ENCODE measurements at places on chromosomes 3 and 15. TPM values are rescaled to one million over a fixed set of nuclear protein-coding genes. Genes with fewer than 3 reads are reported as not detected.

CERS3 gene
- 0.24 TPM for total RNA-seq

- DNase-seq: no peak
- H3K4me3 ChIP-seq: no peak overlapping the region
- no peaks in the 10 kb centered on the region for H3K4me1 ChIP-seq
- no peaks in the 10 kb centered on the region for H3K36me3 ChIP-seq
- no peak overlapping the region for H3K27ac ChIP-seq
Observed at GRCh38 chr3:109874896-109875708, 537.8 kb upstream of the DPPA4 start.

DNA sequence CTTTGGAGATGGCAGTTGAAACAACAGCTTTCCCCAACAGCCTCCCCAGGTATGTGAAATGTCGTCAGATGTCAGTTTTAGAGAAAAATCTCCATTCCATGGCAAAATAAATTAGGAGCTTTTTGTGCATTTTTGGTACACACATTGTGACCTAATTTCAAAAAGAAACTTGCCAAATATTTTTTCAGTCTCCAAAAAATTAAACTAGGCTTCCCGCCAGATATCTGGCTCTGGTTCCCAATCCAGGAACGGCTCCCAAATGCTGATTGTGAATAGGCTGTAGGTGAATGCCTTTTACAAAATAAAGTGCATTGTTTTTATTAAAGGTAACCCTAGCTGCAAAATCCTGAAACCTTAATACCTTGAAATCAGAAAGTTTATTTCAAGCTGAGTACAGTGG, 10.9 kb downstream of the KCNAB1 start:
- H3K27ac ChIP-seq: no peak overlapping the region
- DNase-seq: no peak
- no peaks in the 10 kb centered on the region for H3K36me3 ChIP-seq

PDZRN3 gene
- not detected for total RNA-seq

GRCh38 chr3:15367059-15367458, 34.7 kb upstream of the SH3BP5 start:
- H3K4me3 ChIP-seq: no peak overlapping the region
- H3K4me1 ChIP-seq: peaks cover 12% of the 10 kb centered on the region
- H3K27me3 ChIP-seq: no peaks in the 10 kb centered on the region
- H3K27ac ChIP-seq: no peak overlapping the region
- no peaks in the 10 kb centered on the region for H3K36me3 ChIP-seq

DNA sequence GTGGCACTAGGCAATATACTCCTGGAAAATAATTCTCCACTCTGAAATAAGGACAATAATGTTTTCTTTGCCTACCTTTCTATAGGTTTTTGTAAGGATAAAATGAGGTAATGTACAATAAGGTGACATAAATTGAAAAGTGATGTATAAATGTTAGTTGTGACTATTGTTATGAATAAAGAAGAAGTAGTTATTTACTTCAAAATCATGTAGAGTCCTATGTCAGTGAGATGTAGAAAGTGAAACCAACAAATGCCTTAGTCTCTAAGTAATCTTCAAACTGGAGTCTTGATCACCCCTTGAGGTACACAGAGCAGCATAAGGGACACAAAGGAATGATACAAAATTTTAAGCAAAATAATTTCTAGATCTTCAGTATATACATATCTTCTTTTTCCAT, 60.3 kb upstream of the TP63 start:
- no peak overlapping the region for H3K4me3 ChIP-seq
- H3K4me1 ChIP-seq: no peaks in the 10 kb centered on the region
- DNase-seq: no peak
- no peaks in the 10 kb centered on the region for H3K36me3 ChIP-seq
- no peaks in the 10 kb centered on the region for H3K27me3 ChIP-seq
- H3K27ac ChIP-seq: no peak overlapping the region

DNA sequence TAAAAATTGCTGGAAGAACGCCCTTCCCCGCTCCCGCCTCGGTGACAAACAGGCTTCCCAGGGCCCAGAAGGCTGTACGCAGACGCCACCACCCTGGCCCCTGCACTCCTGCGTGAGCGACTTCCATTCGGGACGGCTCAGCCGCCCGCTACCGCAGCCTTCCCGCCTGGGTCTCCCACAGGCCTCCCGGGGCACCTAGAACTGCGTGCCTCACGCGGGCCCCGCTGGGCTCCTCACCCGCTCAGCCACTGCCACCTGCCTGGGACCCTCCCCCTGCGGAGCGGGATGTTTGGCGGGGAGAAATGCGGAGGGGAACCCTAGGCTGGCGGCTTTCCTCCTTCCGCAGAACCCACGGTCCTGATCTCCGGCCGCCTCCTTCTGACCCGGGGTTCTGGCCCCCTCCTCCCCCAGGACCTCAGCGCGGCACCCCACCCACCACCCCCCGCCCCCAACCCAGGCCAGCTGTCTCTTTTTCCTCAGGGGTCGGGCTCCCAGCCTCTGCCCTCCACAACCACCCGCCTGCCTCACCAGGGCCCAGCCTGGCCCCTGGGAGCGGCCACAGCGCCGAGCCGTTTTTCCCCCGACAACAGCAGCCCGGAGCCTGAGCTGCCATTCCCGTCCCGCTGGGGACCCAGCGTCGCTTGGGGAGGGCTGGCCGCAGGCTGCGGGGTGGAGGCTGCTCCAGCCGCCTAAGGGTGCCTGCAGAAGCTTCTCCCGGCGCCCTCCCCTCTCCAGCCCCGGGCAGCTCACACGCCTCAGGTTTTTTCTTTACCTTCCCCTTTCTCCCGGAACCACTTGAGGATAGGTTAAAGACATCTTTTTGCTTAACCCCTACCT, 27.6 kb upstream of the RAB7A start:
- H3K36me3 ChIP-seq: no peaks in the 10 kb centered on the region
- no peak overlapping the region for H3K27ac ChIP-seq
- DNase-seq: no peak
- no peaks in the 10 kb centered on the region for H3K4me1 ChIP-seq

DNA sequence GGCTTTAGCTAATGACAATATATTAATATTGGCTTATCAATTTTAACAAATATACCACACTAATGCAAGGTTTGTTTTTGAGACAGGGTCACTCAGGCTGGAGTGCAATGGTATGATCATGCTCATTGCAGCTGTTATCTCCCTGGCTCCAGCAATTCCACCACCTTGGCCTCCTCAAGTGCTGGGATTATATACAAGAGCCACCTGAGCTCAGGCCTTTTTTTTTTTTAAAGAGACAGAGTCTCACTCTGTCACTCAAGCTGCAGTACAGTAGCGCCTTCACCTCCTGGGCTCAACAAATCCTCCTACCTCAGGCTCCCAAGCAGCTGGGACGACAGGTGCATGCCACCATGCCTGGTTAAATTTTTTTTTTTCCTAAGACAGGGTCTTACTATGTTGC, 11.7 kb downstream of the DLG1 start:
- DNase-seq: no peak
- H3K4me3 ChIP-seq: no peak overlapping the region
- H3K27ac ChIP-seq: no peak overlapping the region
- no peaks in the 10 kb centered on the region for H3K4me1 ChIP-seq
- H3K36me3 ChIP-seq: peaks cover 26% of the 10 kb centered on the region

DNA sequence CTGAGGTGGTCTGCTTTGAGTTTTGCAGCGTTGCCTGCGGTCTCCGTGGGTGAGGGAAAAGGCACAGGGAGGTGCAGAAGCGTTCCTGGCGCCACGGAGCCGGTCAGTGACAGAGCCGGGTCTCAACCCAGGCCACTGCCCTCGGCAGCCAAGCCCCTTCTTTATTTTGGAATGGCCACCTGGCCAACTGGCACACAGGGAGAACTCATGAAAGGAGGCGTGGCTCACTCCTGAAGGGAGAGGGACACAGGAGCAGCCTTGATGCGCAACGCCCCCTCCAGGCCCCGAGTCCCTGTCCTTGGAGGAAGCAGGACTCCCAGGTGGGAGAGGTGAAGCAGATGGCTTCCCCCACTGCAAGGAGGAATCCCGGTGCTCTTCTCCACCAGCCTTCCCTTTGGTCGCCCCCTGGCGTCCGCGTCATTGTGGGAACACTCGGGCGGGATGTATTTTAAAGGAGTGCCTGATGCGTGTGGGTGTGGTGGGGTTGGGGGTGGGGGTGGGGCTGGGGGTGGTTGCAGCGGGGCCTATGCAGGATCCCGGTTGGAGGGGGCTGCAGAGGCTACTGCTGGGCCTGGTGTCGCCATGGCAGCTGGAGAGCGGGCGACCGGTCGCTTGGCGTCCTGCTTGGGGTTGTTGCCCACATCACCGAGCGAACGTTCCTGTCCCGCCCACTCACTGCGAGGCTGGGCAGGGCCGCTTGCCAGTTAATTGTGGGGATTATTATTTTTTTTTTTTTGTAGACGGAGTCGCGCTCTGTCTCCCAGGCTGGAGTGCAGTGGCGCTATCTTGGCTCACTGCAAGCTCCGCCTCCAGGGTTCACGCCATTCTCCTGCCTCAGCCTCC, 32.6 kb downstream of the APBA2 start:
- peaks cover 54% of the 10 kb centered on the region for H3K4me1 ChIP-seq
- no peak overlapping the region for H3K4me3 ChIP-seq
- H3K36me3 ChIP-seq: peaks cover 7% of the 10 kb centered on the region
- DNase-seq: no peak
- no peaks in the 10 kb centered on the region for H3K27me3 ChIP-seq
- no peak overlapping the region for H3K27ac ChIP-seq

DNA sequence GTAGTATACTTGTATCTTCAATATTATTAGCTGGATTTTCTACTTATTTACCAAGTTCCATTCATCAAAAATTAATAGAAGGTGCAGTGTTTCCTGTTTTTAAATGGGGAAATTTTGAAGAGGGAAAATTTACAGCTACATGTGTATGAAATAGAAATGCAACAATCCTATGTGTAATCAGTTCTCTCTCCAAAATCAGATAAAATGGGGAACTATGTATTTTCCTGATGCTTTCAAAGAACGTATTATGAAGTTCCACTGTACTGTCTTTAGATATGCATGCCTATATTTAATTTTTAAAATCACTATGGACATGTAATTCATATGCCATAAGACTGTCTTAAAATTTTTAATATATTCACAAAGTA, 43.4 kb downstream of the DCUN1D1 start:
- H3K4me3 ChIP-seq: no peak overlapping the region
- H3K27me3 ChIP-seq: no peaks in the 10 kb centered on the region
- no peak overlapping the region for H3K27ac ChIP-seq
- H3K4me1 ChIP-seq: peaks cover 6% of the 10 kb centered on the region
- no peak for DNase-seq
- H3K36me3 ChIP-seq: no peaks in the 10 kb centered on the region

- H3K27me3 ChIP-seq: no peaks in the 10 kb centered on the region
- no peaks in the 10 kb centered on the region for H3K36me3 ChIP-seq
- H3K4me1 ChIP-seq: no peaks in the 10 kb centered on the region
Observed at GRCh38 chr3:61820306-61820992, 259.1 kb downstream of the PTPRG start.

GJD2 gene
- not detected for total RNA-seq

NEK10 gene
- total RNA-seq: 0.24 TPM

ALDH1L1 gene
- total RNA-seq: not detected

GRCh38 chr3:42256135-42256819, 9.7 kb downstream of the CCK start:
- no peaks in the 10 kb centered on the region for H3K4me1 ChIP-seq
- H3K36me3 ChIP-seq: no peaks in the 10 kb centered on the region
- no peak overlapping the region for H3K4me3 ChIP-seq
- no peak for DNase-seq

THOC7 gene
- 93.2 TPM for total RNA-seq

GRCh38 chr3:112774293-112774926, 72.3 kb downstream of the CD200R1L start:
- no peaks in the 10 kb centered on the region for H3K36me3 ChIP-seq
- peaks cover 17% of the 10 kb centered on the region for H3K4me1 ChIP-seq
- no peak for DNase-seq
- H3K27me3 ChIP-seq: no peaks in the 10 kb centered on the region
- H3K4me3 ChIP-seq: no peak overlapping the region

KBTBD13 gene
- total RNA-seq: not detected

CLDN18 gene
- not detected for total RNA-seq

- DNase-seq: no peak
- no peaks in the 10 kb centered on the region for H3K27me3 ChIP-seq
- no peaks in the 10 kb centered on the region for H3K4me1 ChIP-seq
- H3K4me3 ChIP-seq: no peak overlapping the region
Observed at GRCh38 chr15:62382046-62382445, 217.0 kb upstream of the C2CD4B start.

GRCh38 chr3:31729573-31729972, 196.8 kb downstream of the STT3B start:
- no peaks in the 10 kb centered on the region for H3K36me3 ChIP-seq
- H3K27me3 ChIP-seq: no peaks in the 10 kb centered on the region
- H3K4me3 ChIP-seq: no peak overlapping the region

MASP1 gene
- total RNA-seq: not detected

GRCh38 chr15:79394231-79394630, 37.9 kb upstream of the MINAR1 start:
- no peaks in the 10 kb centered on the region for H3K27me3 ChIP-seq
- H3K4me3 ChIP-seq: no peak overlapping the region
- H3K4me1 ChIP-seq: no peaks in the 10 kb centered on the region

DNA sequence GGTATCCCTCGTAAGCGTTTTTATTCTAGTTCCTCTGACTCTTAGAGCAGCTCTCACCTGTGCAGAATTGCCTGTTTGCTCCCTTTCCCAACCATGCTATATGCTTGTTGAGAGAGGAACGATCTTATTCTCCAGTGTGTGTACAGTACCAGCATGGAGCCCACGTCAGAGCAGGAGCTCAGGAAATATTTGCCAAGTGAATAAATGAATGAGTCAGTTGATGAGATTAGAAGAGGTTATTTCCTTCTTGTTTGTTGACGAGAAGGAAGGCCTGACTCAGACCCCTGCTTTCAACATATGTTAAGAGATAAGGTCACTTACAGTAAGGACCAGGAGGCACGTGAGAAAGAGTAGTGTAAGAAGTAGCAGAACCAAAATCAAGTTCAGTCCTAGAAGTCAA, 106.3 kb upstream of the ABHD17C start:
- no peaks in the 10 kb centered on the region for H3K36me3 ChIP-seq
- H3K4me3 ChIP-seq: no peak overlapping the region
- DNase-seq: no peak
- H3K27ac ChIP-seq: no peak overlapping the region
- no peaks in the 10 kb centered on the region for H3K4me1 ChIP-seq

DNA sequence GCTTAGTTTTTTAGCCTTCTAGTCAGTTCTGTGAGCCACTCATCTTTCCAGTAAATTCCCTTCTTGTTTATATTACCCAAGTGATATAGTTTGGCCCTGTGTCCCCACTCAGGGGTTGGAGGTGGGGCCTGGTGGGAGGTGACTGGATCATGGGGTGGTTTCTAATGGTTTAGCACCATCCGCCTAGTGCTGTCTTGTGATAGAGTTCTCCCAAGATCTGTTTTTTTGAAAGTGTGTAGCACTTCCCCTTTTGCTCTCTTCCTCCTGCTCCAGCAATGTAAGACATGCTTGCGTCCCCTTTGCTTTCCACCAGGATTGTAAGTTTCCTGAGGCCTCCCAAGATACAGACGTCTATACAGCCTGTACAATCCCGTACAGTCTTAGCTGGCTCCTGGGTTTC, 53.7 kb upstream of the INO80 start:
- no peaks in the 10 kb centered on the region for H3K27me3 ChIP-seq
- DNase-seq: no peak
- no peak overlapping the region for H3K4me3 ChIP-seq

GRCh38 chr3:60514085-60514649, 737.1 kb downstream of the FHIT start:
- no peaks in the 10 kb centered on the region for H3K27me3 ChIP-seq
- DNase-seq: no peak
- no peak overlapping the region for H3K4me3 ChIP-seq
- H3K27ac ChIP-seq: no peak overlapping the region

All from CD8-positive, alpha-beta memory T cell (primary cell).